ENCODE measurements at places on chromosomes 6 and 20. TPM values are rescaled to one million over a fixed set of nuclear protein-coding genes. Genes with fewer than 3 reads are reported as not detected.

Gene EIF6
- 167 TPM for polyA plus RNA-seq

- DNase-seq, result peak; percentile 31
Measured at GRCh38 chr6:7673063-7673536, 52.8 kb upstream of the BMP6 start.

- DNase-seq, result no peak
Measured at GRCh38 chr6:51684038-51684437, 403.4 kb downstream of the PKHD1 start.

DNA sequence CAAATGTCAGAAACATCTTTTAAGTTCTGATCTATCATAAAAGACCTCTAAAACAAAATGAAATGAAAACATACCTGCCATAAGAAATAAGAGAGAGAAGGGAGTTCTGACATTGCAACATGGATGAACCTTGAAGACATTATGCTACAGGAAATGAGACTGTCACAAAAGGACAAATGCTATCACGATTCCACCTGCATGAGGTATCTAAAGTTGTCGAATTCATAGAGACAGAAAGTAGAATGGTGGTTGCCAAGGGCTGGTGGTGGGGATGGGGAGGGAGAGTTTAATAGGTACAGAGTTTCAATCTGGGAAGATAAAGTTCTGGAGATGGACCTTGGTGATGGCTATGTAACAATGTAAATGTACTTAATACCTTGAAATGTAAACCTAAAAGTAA is 3.3 kb downstream of the EZR start:
- no peak for DNase-seq

Gene SMLR1
- 3.7 TPM for polyA plus RNA-seq

GRCh38 chr6:132020138-132020581 is 69.0 kb upstream of the CCN2 start:
- DNase-seq, result peak; percentile 13

- DNase-seq, result no peak
Measured at GRCh38 chr6:149335924-149336608, 18.6 kb downstream of the TAB2 start.

- DNase-seq, result no peak
Measured at GRCh38 chr20:13298692-13299373, 77.8 kb downstream of the ISM1 start.

Gene SPDEF
- 0.15 TPM for polyA plus RNA-seq

DNA sequence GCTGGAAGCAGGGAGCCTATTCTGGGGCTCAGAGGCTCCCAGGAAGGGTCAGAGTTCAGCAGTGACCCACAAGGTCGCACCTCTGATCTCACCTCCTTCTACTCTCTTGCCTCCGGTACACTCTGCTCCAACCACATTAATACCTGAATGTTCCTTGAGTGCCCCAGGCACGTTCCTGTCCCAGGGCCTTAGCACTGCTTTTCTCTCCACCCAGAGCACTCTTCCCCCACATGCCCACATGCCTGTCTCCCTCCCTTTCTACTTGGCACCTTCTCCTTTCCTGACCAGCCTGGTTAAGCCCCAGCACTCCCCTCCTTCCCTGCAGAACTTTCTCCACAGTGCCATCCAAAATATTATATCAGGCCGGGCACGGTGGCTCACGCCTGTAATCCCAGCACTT is 13.4 kb downstream of the KCNB1 start:
- no peak for DNase-seq

Gene KIAA1586
- polyA plus RNA-seq, result 21.2 TPM

Gene CDH26
- polyA plus RNA-seq, result 0.87 TPM

Gene HAO1
- polyA plus RNA-seq, result not detected

GRCh38 chr6:139536751-139537617 is 162.5 kb upstream of the CITED2 start:
- DNase-seq, result no peak

GRCh38 chr20:1371830-1372539 is 20.9 kb downstream of the FKBP1A start:
- DNase-seq, result no peak

Measured in renal cortex interstitium (tissue), 15 donors.